ENCODE measurements at places on chromosomes 12 and 14.

- DNase-seq: no peak
Observed at GRCh38 chr12:84641940-84642545, 270.6 kb downstream of the SLC6A15 start.

DNA sequence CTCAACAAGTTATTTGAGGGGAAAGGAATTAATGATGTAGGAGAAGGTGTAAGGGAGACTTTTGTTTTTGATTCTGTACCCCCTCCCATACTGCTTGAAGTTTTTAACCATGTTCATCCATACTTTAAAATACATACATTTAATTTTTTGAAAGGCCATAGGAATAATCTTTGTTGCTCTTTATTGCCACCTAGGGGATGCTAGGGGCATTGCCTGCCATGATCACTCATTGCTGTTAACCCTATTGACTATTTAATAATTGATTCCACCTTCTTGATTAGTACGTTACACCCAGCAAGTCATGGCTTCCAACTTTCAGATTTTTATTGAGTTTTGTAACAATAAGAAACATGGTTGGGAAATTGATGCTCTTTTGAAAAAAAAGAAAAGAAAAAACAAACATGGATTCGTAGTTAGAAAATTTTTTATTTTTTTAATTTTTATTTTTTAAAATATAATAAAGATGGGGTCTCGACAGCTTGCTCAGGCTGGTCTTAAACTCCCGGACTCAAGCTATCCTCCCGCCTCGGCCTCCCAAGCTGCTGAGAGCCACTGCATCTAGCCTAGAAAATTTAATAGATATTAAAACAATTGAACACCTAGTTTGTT lies 8.5 kb upstream of the PRKAB1 start:
- no peak for DNase-seq

DNA sequence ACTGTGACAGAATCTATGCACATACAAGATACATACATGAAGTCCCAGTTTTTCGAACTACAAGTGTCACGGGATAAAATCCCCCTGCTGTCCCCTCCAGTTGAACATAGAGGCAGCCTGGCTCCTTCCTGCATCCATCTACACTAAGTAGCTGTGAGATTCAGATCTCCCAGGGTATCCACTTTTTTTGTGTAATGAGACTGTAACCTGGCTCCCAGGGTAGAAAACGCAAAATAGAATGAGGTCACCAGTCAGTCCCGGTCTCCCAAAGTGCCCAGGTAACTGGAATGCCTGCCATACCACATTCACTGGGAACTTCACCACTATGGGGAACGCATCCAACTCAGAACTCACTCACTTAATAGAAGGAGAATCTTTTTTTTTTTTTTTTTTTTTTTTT lies 67.8 kb downstream of the TMCC3 start:
- DNase-seq: no peak

DNA sequence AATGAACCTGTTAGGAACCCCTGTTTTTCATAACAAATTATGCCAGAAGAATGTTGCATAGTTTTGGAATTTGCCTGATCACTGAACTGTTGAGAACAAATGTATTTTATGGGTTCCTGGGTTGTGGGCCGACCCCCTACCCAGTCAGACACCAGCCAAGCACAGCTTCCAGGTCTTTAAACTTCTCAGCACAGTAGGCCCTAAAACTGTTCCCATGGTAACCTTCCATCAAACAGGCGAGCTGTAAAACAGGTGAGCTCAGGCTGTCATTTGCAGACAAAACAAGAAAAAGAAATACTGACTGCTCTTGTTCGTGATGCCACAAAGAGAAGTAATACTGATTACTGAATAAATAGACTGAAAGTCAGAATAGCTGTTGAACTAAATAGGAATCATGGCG lies 147.0 kb downstream of the PTPRO start:
- DNase-seq: no peak

GRCh38 chr14:100267990-100268389 lies 29.0 kb downstream of the YY1 start:
- DNase-seq: no peak

DNA sequence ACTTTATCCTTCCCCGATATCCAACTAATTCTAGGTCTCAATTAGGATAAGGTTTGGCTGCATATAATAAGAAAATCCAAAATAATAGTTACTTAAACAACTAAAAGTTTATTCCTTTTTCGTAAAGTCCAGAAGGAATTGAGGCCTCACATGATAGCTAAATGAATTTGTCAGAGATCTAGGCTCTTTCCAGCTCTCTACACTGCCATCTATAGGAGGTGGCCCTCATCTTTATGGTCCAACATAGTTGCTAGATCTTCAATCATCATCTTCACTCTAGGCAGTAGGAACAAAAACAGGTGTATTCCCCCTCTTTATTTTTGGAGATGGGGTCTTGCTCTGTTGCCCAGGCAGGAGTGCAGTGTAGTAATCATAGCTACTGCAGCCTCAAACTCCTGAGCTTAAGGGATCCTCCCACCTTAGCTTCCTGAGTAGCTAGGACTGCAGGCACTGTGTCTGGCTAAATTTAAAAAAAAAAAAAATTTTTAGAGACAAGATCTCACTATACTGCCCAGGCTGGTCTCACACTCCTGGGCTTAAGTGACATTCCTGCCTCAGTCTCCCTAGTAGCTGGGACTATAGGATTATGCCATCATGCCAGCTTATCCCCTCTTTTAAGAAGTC lies 46.5 kb upstream of the SAV1 start:
- DNase-seq: no peak

DNA sequence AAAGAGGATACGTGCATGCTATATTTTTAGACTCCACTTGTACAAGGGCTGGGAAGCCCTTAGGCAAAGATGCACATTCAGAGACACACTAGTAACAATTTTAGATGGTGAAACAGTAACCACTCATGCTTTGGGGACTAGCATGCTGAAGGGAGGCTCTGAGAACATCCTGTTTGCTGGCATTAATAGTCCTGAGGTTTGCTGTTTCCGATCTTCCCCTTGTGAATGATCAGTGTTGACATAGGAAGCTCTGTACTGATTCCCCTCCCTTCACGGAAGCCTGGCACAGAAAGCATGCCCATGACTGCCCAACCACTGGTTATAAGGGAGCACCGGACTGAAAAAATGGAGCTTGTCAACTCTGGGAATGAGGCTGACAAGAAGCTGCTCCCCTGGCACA lies 164.6 kb downstream of the GCH1 start:
- DNase-seq: peak; percentile 40

DNA sequence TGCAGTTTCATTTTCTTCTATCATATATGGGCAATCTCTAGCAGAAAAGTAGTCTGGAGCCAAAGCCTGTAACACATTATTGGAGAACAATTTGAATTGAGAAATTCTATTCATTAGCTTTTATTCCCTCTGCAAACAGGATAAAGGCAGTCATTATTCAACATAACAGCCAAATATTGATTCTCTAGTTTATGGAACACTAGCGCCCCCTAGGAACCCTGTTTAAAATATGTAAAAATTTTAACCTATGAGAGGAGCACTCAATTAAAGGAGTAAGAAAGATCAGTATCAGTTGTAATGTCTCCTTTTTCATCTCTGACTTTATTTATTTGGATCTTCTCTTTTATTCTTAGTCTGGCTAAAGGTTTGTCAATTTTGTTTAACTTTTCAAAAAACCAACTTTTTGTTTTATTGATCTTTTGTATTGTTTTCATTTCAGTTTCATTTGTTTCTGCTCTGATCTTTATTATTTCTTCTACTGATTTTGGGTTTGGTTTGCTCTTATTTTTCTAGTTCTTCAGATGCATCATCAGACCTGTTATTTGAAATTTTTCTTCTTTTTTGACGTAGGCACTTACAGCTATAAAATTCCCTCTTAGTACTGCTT lies 4.8 kb upstream of the LMNTD1 start:
- DNase-seq: no peak

DNA sequence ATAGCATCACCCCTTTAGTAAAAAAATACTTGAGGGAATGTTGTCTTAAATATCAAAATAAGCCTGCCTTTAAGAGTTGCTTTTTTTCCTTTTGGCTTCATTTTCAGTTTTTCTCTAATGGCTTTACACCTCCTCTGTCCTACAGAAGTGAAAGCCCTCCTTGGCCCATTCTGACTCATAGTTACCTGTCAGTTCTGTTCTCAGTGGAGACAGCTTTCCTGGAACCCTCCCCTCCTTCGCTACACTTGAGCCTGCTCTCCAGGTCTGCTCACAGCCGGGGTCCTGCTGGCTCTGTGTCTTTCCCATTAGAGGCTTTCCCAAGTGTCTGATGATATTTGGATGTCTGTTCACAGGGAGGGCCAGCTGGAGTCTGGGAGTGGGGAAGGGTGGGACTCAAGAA lies 84.0 kb downstream of the PELI2 start:
- no peak for DNase-seq

DNA sequence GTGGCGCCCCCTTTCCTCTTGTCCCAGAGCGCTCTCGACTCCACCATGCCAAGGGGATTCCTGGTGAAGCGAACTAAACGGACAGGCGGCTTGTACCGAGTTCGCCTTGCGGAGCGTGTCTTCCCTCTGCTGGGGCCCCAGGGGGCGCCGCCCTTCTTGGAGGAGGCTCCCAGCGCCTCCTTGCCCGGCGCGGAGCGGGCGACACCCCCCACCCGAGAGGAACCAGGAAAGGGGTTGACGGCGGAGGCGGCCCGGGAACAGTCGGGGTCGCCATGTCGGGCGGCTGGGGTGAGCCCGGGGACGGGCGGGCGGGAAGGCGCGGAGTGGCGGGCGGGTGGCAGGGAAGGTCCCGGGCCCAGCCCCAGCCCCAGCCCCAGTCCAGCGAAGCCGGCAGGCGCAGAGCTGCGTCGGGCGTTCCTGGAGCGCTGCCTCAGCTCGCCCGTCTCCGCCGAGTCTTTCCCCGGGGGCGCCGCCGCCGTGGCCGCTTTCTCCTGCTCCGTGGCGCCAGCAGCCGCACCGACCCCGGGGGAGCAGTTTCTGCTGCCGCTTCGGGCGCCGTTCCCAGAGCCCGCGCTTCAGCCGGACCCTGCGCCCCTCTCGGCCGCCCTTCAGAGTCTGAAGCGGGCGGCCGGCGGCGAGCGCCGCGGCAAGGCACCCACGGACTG lies 376 bp downstream of the INSM2 start:
- DNase-seq: no peak

DNA sequence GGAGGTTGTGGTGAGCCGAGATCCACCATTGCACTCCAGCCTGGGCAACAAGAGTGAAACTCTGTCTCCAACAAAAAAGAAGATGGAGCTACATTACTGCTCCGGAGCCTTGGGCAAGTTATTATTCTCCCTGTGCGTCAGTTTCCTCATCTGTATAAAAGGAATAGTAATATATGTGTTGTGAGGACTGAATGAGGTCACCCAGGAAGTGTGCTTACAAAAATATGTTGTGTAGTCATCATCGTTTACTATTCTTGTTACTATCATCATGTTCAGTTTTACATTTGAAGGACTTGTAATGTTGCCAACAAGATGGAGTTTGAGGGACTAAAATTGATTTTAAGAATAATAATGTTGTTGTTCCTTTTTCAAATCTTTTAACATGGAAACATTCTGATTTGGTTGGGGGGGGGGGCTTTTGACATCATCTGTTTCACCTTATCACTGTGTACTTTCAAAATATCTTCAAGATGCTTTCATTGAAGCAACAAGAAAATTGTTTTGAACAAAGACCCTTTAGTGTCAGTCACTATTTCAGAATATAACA lies 156.8 kb downstream of the PDE3A start:
- DNase-seq: no peak

DNA sequence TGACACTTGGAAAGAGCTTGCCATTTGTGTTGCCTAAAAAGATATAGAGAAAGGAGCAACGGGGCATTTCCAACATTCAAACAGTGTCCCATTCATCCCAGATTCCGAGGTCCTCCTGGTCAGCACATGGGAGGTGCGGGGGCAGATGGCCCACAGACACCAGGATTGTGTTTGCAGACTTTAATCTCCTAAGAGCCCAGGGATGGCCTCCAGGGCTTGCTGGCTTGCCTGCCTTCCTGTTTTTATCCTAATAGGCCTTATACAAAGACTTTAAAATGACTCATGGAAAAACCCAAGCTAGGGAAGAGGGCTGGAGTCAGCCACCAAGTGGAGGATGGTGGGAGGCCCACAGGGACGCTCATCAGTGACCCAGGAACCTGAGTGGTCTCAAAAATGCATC lies 21.5 kb upstream of the FAM181A start:
- no peak for DNase-seq

DNA sequence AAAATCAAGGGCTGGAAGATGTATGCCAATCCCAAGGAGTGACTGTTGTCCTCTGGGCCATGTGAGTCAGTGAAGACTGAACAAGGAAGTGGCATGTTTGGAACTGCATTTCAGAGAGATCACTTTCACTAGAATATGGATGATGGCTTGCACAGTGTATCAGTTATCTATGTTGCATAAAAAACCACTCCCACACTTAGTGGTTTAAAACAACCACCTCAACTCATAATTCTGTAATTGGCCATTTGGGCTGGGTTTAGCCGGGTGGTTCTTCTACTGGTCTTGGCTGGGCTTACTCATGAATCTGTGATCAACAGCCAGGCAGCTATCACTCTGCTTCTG lies 15.4 kb downstream of the BDKRB1 start:
- DNase-seq: peak; percentile 99

DNA sequence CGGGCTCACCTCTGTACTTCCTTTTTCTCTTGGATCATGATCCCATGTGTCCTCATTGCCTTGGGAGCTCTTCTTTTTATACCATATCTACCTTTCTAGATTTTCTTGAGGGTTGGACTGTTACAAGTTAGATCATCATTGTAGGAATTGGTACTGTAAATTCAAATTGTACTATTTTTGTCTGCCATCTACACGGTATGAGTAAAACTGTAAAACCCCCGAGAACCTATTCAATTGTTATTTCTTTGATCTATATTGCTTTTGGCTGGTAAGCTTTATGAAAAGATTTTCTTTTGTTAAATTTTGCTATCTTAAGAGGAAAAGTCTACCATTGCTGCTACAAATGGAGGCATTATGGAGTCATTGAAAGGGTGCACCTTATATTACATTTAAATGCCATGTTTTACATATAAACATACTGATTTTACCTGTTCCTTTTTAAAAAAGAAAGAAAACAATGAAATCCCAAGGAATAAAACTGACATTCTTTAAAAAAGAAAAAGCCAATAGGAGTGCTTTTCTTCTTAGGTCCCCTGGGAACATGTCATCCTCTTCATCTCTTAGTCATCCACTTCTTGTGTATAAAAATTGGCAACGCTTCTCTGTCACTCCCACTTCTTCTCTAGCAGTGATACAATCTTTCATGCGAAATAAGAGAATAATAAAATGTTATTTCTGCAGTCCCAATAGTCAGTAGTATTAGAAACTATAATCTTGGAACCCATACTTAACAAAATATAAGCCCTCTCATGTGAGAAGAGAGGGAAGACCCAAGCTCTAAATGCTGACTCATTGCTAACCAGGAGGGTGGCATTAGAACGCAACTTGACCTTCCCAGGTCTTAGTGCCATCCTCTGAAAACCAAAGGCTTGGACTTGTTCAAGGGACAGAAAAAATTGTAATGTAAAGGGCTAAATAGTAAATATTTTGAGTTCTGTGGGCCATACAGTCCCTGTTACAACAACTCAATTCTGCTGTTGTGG lies 20.4 kb downstream of the RGS6 start:
- no peak for DNase-seq

DNA sequence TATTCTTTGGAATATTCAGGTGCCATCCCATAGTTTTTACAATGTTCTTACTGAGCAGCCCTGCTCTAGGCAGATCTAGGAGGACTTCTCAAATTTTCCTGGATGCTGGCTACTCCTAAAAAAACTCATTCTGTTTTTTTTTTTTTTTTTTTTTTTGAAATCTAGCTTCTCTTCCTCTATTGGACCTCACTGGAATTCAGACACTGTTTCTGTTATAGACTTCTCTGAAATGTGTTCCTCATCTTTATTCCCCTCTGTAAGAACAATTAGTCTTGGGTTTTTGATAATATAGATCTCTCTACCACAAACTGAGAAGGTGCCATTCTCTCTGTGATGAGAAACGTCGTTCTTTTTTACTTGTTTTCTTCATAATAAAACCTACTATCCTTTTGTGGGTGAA lies 115.3 kb upstream of the CCND2 start:
- no peak for DNase-seq

- DNase-seq: no peak
Observed at GRCh38 chr14:92556863-92557543, 43.4 kb downstream of the RIN3 start.
